ENCODE measurements at places on chromosomes 3 and 15. TPM values are rescaled to one million over a fixed set of nuclear protein-coding genes. Genes with fewer than 3 reads are reported as not detected.

GRCh38 chr3:24683090-24683489 lies 188.4 kb upstream of the THRB start:
- no peak overlapping the region for H3K4me3 ChIP-seq
- peaks cover 11% of the 10 kb centered on the region for H3K4me1 ChIP-seq
- H3K36me3 ChIP-seq = no peaks in the 10 kb centered on the region
- no peak for DNase-seq
- H3K27ac ChIP-seq = no peak overlapping the region
- peaks cover 5% of the 10 kb centered on the region for H3K27me3 ChIP-seq

DNA sequence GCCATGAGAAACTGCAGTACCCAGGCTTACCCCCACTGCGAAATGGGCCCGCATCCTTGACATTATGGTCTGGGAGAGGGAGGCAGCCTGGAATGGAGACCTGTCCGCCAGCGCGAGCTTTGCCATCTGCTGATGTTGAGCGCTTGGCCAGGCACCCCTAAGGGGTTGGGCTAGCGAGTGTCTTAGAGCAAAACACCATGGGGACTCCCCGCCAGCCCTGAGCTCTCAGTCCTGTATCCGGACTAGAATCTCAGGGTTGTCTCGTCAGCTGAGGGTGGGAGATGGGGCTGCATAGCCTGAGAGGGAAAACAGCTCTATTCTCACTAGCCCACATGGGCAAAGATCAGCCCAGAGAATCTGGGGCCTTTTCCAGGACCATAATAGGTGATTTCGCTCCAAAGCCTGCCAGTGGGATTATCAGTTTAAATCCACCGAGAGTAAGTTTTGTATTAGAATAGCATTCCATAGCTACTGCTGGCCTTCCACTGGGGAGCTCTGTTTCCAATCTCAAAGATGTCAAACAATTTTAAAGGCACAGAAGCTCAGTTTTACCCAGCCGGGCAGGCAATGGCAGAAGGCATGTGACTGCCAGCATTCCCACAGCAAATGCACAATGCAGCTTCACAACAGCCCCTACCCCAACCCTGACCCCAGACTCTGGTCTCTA lies 167.5 kb upstream of the TPM1 start:
- H3K4me1 ChIP-seq = no peaks in the 10 kb centered on the region
- H3K27ac ChIP-seq = no peak overlapping the region
- no peak overlapping the region for H3K4me3 ChIP-seq
- no peaks in the 10 kb centered on the region for H3K27me3 ChIP-seq
- DNase-seq = no peak
- no peaks in the 10 kb centered on the region for H3K36me3 ChIP-seq

DNA sequence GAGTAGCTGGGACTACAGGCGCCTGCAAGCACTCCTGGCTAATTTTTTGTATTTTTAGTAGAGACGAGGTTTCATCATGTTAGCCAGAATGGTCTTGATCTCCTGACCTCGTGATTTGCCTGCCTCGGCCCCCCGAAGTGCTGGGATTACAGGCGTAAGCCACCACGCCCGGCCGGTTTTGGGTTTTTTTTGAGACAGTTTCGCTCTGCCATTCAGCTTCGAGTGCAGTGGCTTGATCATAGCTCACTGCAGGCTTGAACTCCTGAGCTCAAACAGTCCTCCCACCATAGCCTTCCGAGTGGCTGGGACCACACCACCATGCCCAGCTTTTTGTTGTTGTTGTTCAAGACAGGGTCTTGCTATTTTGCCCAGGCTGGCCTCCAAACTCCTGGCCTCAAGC lies 16.0 kb upstream of the SCAP start:
- no peaks in the 10 kb centered on the region for H3K4me1 ChIP-seq
- H3K4me3 ChIP-seq = no peak overlapping the region
- no peak overlapping the region for H3K27ac ChIP-seq
- peaks cover 17% of the 10 kb centered on the region for H3K36me3 ChIP-seq

MYRIP gene
- not detected for total RNA-seq

DNA sequence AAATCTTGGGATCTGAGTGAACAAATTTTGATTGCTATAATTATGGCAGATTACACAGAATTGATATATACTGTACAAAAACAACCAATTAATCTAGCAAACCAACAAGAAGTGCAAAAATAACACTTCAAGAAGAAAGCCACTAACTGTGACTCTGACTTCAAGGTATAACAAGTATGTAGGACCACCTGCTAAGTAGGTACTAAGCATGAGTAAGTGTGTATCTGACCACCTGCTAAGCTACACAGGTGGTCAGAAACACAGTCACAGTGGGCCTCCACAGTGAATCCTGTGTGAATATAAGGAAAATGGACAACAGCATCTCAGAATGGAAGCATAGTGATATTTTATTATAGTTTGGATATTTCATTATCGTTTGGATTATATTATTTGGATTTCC lies 14.8 kb upstream of the PLSCR4 start:
- no peaks in the 10 kb centered on the region for H3K36me3 ChIP-seq
- H3K27ac ChIP-seq = no peak overlapping the region
- no peak overlapping the region for H3K4me3 ChIP-seq
- no peaks in the 10 kb centered on the region for H3K4me1 ChIP-seq

DNA sequence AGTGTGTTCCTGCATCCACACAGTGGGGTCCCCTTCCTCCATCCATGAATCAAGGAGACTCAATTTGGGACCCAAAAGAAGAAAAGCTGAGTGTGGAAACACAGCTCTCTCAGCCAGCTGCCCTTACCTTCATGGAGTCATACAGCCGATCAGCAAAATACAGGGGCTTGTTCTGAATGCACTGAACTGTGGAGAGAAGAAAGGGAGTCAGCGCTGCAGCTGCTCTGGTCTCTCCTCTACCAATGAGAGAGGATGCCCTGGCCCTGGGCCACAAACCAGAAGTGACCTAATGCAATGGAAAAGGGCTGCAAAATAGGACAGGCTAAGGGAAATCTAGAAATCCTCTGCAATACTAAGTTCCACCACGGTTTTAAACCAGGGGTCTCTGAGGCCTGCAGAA lies 46.7 kb downstream of the ANXA2 start:
- H3K27ac ChIP-seq = no peak overlapping the region
- H3K27me3 ChIP-seq = no peaks in the 10 kb centered on the region
- DNase-seq = no peak
- no peak overlapping the region for H3K4me3 ChIP-seq
- no peaks in the 10 kb centered on the region for H3K4me1 ChIP-seq
